ENCODE measurements at places on chromosomes 16 and 17.

GRCh38 chr16:50801036-50801435 is 59.1 kb downstream of the CYLD start:
- DNase-seq, result no peak

DNA sequence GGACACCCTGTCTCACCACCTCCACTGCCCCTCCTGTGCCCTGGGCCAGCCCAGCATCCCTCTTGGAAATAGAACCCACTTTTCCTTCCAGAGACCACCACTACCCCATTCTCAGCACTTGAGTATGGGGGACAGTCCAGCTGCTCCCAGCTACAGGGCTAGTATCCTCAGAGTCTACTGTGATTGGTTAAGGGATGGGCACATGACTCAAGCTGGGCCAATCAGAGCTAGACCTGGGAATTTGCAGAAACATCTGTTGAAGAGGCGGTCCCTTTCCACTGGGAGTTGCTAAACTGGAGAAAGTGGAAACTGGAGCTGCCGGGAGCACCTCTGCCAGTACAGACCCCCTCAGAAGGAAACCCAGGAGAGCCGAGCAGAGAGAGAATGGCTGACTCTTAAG is 156.6 kb downstream of the GSG1L start:
- no peak for DNase-seq

GRCh38 chr17:64145375-64145750 is 15.4 kb upstream of the ERN1 start:
- no peak for DNase-seq

GRCh38 chr17:82918508-82918907 is 78.7 kb upstream of the ZNF750 start:
- no peak for DNase-seq

- no peak for DNase-seq
Measured at GRCh38 chr17:5027916-5028315, 7.3 kb downstream of the SLC52A1 start.

- DNase-seq, result peak; percentile 69
Measured at GRCh38 chr17:29136998-29137730, 43.0 kb downstream of the MYO18A start.

- peak; percentile 10 for DNase-seq
Measured at GRCh38 chr17:73956595-73957465, 246.6 kb upstream of the RPL38 start.

DNA sequence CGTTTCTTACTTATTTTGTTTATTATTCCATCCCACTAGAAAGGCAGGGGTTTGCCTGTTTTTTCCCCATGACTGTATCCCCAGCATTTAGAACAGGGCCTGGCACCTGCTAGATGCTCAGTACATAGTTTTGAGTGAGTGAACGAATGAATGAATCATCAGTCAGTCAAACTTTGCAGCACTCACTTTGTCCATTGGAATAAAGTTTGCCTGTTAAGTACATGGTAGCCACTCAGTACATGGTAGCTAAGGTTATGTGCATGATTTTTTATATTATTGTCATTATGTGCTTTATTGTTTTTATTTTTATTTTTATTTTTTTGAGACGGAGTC is 88.5 kb downstream of the CMIP start:
- DNase-seq, result no peak

GRCh38 chr17:58611331-58611730 is 80.5 kb downstream of the TEX14 start:
- DNase-seq, result no peak
